ENCODE measurements at places on chromosomes 1 and 21.

DNA sequence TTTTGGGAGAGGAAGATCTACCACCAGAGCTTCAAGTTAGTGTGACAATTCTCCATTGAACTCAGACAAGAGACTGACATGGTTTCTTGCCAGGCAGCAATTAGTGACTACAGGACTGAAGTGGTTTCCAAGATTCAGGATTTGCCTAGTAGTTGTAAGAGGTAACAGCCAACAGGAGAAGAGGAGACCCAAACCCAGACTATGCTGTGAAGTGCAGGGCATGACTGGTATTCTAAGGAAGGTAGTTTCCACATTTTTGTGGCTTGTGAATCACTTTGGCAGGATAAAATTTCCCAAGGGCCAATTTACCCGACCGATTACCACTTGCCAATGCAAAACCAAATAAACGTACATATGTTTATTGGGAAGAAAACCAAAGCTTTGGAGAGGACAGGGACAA is 14.7 kb upstream of the RAP1A start:
- no peak for DNase-seq

- no peak for DNase-seq
These were observed at the start of gene TAS1R3 for GRCh38 chr1:1331068-1331965. TAS1R3 (plus strand) TSS chr1:1331280; CDS start chr1:1331346, 66 bp downstream.

DNA sequence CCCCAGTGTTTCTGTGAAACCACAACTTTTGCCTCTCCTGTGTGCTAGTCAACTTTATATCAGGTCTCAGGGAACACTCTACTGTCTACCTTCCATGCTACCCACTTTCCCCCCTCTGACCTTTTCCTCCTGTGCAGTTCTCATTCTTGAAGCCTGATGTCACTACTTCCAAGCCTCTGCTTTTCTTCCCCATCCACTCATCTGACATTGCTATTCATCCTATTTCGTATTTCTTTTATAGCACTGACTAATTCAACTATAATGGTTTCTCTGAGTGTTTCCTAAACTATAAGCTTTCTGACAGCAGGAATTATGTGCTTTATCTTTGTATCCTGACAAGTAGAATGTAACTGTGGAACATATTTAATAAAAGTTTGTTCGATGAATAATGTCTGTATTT is 18.2 kb upstream of the DPH5 start:
- DNase-seq, result no peak

DNA sequence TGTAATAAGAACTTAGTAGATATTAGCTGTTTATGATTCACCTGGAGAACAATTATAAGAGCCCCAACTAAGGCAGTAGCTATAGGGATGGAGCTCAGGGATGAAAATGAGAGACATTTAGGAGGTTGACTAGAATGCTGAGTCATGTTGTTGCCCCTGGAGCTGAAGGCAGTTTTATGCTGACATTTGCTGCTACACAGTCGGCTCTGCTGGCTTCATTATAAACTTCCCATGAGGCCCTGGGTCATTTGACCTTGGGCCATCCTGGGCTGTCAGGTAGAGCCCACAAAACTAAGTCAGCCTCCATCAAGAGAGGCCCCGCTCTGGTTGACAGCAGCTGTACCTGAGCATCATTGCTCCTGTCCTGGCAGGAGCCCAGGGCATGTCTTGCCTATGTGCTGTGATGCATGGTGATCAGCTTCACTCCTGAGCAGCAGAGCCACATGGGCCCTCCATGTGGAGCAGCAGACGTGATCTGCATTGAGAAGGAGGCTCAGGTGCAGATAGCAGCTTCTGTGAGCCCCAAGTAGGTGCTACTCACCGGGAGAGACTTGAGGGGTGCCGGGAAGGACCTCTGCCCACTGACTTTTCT is 112.4 kb downstream of the TBX19 start:
- no peak for DNase-seq

GRCh38 chr1:106223213-106223612 is 833.3 kb upstream of the PRMT6 start:
- DNase-seq, result no peak

DNA sequence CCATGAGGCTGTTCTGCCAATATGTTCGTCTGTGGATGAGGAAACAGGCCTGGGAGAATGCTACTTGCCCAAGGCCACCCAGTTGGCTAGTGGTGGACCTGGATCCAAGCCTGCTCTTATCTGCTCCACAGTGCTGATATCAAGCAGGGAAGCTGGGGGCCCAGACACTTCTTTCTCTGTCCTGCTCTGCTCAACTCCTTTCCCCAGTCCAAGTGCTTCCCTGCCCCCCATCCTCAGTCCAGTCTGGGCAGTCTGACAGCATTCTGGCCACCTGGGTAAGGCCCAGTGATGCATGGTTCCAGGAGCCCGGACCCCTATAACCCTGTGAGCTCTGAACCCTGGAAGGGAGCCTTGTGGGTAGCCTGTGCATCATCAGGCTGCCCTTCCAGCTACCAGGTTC is 4.2 kb upstream of the PAQR7 start:
- DNase-seq, result no peak

DNA sequence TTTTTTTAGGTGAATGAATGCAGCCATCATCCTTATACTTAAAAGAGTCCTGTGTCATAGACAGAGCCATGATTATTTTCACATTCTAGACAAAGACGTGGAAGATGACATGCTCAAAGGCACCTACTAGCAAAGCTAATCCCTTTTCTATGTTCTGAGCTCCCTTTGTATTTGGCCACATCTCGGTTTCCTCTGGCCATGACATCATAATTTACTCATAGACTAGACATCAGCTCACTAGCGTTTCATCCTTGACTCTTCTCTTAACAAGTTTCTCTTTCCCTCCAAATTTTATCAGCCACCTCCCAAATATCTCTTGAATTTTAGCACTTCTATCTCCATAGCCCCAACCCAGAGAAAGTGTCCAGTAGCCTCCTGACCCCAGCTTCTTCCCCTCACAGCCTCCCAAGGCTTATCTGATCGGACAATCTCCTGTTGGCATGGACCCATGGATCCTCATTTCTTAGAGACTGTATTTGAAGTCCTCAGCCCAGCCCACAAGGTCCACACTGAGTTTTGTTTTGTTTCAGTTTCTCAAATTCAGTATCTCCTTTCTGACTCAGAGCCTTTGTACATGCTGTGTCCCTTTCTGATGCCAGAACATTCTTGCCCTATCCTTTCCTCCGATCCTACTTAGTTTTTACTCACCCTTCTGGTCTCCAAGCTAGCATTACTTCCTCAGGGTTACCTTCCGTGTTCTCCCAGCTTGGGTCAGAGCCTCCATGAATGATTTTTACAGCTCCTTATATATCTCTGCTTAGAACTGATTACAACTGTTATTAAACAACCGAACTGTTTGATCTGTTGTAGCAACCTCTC is 33.0 kb upstream of the EPS8L3 start:
- no peak for DNase-seq

DNA sequence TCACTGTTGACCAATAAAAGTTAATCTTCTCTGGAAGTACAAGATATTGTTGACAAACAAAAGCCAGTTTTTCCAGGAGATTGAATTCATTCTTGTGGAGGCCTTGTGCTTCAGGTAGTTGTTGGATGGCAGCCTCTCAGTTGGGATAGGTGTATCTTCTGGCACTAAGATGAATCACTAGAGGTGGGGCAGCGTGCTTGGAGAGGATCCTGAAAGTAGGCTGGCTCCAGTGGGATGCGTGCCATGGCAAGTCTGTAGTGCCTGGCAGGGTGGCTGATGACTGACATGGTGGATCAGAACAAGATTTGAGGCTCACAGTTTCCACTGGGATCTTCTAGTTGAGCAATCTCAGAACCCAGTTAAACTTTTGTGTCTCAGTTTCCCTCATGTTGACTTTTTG is 2.4 kb downstream of the VPS13D start:
- DNase-seq, result no peak

GRCh38 chr1:181632492-181632891 is 149.2 kb downstream of the CACNA1E start:
- no peak for DNase-seq

GRCh38 chr1:243251539-243251938 is 3.5 kb downstream of the CEP170 start:
- DNase-seq, result no peak

DNA sequence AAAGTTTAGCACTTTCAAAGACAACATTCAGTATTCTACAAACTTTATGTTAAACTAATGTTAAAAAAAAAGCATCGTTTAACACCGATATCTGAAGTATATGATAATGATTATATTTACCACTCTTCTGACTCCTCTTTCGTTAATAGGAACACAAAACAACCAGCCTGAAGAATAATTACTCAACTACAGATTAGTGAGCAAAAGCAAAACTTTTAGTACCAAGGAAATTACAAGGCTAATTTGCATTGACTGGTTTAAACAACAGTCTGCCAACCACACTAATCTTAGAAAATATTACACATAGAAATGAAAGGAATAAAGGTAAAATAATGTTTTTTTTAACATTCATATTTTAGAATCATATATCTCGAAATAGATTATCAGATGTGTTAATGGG is 500.7 kb downstream of the LMO4 start:
- DNase-seq, result no peak

All from activated effector memory CD4-positive, alpha-beta T cell treated with Interleukin-2 at 50 U/mL for 16 hours (primary cell).